Ammon's horn (tissue), 1 donor: ENCODE measurements at places on chromosomes 12 and 14.

DNA sequence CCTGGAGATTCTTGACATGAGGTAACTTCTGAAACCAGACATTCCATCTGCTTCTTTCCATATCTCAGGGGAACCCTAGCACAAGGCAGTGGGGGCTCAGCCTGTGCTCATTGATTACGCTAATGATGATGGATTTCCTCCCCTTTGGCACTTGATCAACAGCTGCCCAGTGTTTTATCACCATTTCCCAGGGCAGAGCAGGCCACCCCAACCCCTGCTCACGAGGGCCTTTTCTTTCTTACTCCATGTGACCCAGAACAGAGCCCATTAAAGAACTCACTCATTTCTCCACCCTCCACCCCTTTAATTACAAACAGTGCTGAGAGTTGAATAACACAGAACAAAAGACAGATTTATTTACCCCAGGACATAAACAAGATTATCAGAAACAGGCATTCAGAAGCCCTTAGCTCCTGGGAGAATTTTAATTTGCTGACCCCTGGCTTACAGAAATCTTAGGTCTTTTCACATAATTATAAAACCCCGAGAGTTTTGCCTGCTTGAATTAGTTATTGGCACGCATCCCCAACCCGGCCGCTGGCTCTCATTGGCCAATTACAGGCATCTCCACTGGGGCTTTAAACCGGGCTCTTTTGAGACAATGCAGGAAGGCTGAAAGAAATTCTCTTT is 32.0 kb upstream of the CCDC60 start:
- DNase-seq: peak; percentile 18

- peak; percentile 7 for DNase-seq
These were observed 2.9 kb downstream of the SPX start for GRCh38 chr12:21528953-21529352.

DNA sequence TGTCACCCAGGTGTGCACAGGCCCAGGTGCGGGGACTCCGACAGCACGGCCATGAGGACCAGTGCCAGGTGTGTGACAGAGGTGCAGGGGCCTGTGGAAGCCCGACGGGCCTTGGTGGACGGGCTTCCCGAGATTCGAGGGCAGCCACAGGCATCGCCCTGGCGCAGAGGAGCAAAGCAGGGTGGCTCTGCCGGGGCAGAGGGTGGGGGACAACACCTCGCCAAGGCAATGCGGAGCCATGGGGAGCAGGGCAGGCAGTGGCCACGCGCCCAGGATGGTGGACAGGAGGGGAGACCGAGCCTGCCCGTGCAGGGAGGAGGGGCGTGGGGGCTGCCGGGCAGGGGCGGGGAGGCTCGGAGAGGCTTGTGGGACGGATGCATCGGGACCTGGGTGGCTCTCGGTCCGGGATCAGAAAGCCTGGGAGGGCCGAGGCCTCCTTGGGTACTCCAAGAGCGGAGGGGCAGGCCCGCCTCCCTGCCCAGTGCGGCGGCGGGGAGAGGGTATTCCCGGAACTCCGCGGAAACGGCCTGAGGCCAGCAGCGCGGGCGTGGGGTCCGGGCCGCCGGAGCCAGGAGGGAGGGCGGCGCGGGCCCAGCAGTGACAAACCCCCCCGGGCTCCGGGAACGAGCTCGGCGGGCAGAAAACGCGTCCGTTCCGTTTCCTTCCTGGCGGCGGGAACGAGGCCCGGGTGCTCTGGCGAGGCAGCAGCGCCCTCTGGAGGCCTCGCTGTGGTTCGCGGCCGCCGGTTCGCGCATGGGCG is 1.6 kb downstream of the TMEM121 start:
- peak; percentile 81 for DNase-seq

- DNase-seq: peak; percentile 14
These were observed 63.4 kb upstream of the SLCO1C1 start for GRCh38 chr12:20631711-20632110.

GRCh38 chr14:64910847-64911495 is 3.3 kb upstream of the CHURC1 start:
- peak; percentile 14 for DNase-seq

DNA sequence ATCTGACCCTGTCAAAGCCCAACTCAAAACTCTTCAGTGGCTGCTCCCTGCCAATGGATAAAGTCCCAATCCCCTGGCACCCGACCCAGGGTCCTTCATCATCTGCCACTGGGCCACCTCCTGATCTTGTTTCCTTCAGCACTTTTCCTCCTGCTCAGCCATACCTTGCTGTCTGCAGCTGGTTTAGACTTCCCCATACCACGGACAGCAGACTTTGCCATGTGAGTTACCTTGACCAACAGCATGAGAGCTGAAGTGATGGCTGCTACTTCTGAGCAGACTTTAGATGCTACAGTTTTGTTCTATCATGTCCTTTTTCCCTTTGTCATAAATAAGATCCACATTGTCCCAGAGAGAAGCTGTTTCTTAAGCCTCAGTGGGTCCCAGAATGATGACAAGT is 33.3 kb upstream of the STON2 start:
- DNase-seq: no peak
